SIG-M5 (cell line): ENCODE measurements at places on chromosomes 4 and X.

DNA sequence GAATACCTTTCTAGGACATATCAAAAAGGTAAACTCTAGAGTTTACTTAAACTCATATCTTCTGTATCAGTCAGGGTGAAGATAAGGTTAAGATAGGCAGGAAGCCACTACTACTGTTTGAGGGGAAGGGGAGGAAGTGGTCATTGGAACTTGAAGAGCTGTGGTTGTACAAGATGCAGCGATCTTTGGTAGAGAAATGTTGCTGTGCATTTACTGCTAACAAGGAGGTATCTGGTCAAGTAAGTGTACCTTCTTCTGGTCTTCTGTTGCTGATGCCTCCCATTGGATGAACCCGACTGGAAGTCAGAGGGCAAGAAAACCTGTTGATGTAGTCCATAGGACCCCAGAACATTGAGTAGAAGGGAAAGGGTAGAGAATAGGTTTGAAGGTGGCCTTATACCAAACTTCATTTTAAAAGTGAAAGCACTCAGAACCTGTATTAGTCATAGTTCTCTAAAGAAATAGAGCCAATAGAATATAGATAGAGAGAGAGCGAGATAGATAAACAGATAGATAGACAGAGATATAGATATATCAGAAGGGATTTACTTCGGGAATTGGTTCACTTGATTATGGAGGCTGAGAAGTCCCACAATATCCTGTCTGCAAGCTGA, 47.9 kb upstream of the TSPAN5 start:
- DNase-seq = no peak

- no peak for DNase-seq
These were observed 23.5 kb upstream of the ELF2 start for GRCh38 chr4:139200506-139200905.

DNA sequence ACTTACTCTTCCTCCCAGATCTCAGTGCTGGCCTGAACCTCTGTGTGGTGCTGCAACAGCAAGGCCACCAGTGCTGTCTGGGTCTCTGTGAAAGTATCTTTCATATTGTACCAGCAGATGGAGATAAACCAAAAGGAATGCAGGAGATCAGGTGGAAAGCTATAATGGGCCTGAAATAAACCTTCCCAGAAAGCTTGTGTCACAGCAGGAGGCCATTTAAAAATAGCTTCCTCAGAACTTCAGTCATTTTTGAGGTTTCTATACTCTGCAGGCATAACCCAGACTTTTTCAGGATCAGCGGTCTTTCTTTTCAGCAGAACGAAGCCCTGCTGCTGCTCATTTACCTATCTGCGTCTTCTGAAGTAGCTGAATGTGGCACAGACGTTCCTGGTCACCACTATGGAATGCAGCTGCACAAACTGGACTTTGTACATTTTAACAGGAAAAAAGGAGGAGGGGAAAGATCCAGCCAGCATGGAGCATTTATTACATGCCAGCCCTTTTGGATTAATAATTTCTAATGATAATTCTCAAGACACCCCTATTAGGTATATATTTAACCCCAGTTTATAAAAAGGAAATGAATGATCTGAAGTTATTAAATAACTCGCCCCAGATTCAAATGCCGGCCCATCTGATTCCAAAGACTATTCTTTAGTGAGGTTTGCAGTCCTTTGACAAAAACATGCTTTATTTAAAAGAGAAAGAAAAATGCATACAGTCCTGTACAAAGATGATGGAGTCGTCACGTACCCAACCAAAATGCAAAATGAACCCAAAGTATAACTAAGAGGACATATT, 119.7 kb downstream of the NFKB1 start:
- no peak for DNase-seq

- no peak for DNase-seq
These were observed 257.2 kb downstream of the PDHA2 start for GRCh38 chr4:96097040-96097607.

- DNase-seq = no peak
These were observed 13.8 kb downstream of the GALNT7 start for GRCh38 chr4:173182403-173182802.

GRCh38 chrX:10395643-10396042, 224.7 kb downstream of the MID1 start:
- DNase-seq = no peak

DNA sequence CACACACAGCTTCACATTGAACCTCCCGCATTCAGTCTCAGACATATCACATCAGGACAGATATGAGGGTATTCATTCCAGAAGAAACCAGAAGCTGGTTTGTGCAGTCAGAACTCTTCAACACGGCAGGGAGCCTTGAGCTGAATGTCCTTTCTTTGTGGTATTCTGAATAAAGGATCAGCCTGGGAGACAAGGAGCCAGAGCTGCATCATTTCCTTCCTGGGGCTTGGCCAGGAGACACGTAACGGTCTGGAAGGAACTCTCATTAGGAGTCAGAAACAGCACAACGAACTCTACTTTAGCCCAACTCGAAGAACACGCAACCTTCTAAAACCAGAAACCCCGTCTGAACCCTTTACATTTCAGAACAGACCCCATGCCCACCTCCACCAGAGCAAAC, 46.4 kb downstream of the KDR start:
- no peak for DNase-seq

- no peak for DNase-seq
These were observed 83.8 kb upstream of the MAML3 start for GRCh38 chr4:140237616-140238350.

DNA sequence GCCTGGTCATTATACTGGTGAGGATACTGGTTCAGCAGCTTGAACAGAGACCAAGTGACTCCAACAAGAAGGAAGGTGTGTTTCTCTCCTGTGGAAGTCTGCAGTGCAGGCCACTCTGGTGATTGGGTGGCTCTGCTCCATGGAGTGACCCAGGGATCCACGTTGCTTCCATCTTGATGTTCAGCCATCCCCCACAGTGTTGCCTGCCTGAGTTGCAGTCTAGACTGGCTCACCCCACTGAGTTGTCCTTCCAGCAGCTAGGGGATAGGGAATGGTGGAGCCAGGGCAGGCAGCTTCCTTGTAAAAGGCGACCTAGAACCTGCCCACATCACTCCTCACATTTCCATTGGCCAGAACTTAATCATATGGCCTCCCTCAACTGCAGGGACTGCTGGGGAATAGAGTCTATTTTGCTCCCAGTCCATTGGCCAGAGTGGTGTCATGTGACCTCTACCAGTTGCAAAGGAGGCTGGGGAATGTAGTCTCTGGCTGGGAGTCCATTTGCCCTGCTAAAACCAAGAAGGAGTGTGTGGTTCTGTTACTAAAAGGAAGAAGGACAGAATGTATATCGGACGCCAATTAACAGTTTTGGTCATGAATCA, 8.0 kb downstream of the MAN2B2 start:
- no peak for DNase-seq

GRCh38 chrX:42951747-42952146, 173.8 kb upstream of the PPP1R2C start:
- DNase-seq = no peak

- no peak for DNase-seq
These were observed 115.1 kb downstream of the STK32B start for GRCh38 chr4:5166377-5166776.
